Activated B cell treated with CpG ODN at 0.5 μM for 24 hours (primary cell): ENCODE measurements at places on chromosomes 1 and 21. TPM values are rescaled to one million over a fixed set of nuclear protein-coding genes. Genes with fewer than 3 reads are reported as not detected.

- no peak for DNase-seq
Observed at GRCh38 chr1:1191734-1192133, 14.7 kb downstream of the TNFRSF18 start.

Gene KCNQ4
- 0.20 and 0.27 TPM in 2 replicates for total RNA-seq

Gene CFAP45
- total RNA-seq = 1.2 and 1.8 TPM in 2 replicates

DNA sequence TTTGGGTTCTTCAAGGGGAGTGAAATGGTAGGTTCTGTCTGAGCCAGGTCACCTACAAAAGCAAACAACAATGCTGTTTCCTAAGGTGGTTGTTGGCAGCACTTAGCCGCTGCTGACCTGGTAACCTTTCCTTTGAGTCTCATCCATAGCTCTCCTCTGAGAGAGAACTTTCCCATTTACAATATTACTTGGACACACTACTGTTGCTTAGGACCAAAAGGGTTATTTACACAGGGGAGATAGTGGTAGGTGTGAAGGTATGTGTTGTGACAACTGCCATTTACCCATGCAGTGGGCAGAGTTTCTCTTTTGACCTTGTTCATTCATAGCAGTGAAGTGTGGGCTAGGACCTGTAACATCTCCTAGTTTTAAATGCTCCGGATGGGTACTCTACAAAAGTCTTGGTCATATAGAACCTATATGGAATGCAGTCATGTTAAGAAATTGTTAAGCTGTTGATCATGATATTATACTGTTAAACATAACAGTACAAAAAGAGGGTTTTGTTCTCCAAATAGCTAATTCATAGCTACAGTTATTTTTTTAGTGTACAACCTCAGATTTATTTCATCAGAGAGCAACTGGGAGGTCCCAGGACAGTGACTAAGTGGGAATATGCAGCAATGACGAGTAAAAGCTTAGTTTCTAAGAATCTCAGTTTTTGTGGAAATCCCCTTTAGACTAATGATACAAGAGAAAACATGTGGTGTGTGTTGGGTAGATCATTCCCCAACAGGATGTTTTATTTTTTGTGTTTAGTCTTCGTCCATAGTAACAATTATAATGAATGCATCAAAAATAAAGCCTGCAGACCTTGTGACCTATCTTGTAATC, 219.7 kb downstream of the NFIA start:
- DNase-seq = no peak

GRCh38 chr1:230752407-230752806, 5.2 kb downstream of the CAPN9 start:
- no peak for DNase-seq

GRCh38 chr1:109239047-109239408, 10.3 kb upstream of the CELSR2 start:
- DNase-seq = no peak

DNA sequence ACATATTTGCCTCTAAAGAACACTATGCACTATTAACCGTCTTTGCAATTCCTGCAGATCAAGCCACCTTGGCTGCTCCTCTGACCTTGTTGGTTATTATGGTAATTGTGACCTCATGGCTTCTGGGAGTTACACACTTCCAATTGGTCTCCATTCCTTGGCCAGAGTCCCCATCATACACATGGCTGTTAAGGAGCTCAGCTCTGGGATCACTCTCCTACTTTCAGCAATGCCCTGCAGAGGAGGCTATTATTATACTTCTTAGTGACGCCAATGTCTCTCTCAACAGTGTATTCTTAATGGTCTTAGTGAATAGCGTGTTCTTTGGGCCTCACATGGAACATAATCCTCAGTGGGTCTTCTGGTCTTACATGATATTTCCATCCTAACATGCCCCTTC, 10.0 kb upstream of the JAK1 start:
- no peak for DNase-seq

Gene BATF3
- total RNA-seq = 23.5 and 25.2 TPM in 2 replicates

Gene SMYD3
- total RNA-seq = 18.3 and 20.8 TPM in 2 replicates

DNA sequence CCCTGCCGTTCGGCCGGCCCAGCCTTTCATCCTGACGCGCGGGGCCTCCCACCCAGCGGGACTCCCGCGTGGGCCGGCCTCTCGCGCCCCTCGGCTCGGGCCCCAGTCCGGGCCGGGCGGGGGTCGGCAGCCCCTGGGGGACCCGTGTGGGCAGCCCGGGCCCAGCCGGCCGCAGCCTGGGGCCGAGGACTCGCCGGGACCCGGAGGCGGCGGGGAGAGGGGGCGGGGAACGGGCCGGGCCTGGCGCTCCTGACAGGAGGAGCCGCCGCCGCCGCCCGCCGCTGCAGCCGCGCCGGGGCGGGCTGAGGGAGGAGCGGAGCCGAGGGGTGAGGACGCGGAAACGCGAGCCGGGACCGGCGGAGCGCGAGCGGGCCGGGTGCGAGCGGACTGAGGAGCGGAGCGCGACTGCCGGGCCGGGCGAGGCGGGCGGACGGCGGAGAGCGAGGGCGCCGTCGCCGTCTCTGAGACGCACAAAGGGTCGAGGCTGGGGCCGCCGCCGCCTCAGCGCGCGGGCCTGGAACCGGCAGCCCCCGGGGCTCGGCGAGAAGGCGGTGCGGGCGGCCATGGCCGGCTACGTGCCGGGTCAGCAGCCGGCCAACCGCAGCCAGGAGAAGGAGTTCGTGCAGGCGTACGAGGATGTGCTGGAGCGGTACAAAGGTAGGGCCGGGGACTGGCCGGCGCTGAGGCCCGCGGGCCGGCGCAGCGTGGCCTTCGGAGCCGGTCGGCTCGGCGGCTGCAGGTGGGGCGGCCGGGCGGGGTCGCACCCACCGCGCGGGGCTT, 79.1 kb downstream of the NDUFS5 start:
- DNase-seq = peak; percentile 62

DNA sequence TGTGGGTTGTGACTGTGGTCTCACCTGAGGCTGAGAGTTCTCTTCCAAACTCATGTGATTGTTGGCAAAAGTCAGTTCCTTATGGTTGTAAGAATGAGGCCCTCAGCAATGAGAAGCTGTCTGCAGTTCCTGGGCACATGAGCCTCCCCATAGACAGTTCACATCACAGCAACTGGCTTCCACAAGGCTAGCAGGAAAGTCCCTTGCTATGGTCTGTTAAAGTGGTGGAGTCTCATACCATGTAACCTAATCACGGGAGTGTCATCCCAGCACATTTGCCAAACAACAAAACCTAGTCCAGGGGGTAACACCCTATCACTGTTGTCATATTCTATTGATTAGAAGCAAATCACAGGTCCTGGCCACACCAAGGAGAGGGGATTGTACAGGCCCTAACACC, 163.8 kb downstream of the BACH1 start:
- no peak for DNase-seq

Gene GALE
- total RNA-seq = 15.9 and 16.4 TPM in 2 replicates

Gene LCE3D
- not detected in 2 replicates for total RNA-seq

- no peak for DNase-seq
Observed at GRCh38 chr1:215971793-215972441, 404.8 kb downstream of the KCTD3 start.

Gene SLC25A33
- 6.5 and 7.5 TPM in 2 replicates for total RNA-seq

DNA sequence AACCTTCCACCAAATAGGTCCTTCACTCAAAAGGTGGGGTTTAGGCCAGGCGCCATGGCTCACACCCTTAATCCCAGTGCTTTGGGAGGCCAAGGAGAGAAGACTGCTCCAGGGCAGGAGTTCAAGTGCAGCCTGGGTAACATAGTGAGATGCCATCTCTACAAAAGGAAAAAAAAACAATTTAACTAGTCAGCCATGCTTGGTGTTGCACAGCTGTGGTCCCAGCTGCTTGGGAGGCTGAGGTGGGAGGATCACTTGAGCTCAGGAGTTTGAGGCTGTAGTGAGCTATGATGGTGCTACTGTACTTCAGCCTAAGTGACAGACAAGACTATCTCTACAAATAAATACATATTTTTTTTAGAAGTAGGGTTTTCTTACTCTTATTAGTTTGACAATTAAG, 617.5 kb downstream of the KIF26B start:
- DNase-seq = no peak
